ENCODE measurements at places on chromosomes 3 and 15. TPM values are rescaled to one million over a fixed set of nuclear protein-coding genes. Genes with fewer than 3 reads are reported as not detected.

Gene CCR8
- polyA plus RNA-seq = not detected

Gene ADGRG7
- polyA plus RNA-seq = not detected

Gene CDHR4
- polyA plus RNA-seq = 4.5 TPM

Gene ANKUB1
- polyA plus RNA-seq = 0.76 TPM

Gene GATM
- polyA plus RNA-seq = 21.7 TPM

Gene LOXL1
- polyA plus RNA-seq = 123 TPM

Gene CCR9
- polyA plus RNA-seq = 0.10 TPM

Gene ANKRD63
- not detected for polyA plus RNA-seq

Gene DUOX2
- 0.27 TPM for polyA plus RNA-seq

Gene TP53BP1
- 58.3 TPM for polyA plus RNA-seq

DNA sequence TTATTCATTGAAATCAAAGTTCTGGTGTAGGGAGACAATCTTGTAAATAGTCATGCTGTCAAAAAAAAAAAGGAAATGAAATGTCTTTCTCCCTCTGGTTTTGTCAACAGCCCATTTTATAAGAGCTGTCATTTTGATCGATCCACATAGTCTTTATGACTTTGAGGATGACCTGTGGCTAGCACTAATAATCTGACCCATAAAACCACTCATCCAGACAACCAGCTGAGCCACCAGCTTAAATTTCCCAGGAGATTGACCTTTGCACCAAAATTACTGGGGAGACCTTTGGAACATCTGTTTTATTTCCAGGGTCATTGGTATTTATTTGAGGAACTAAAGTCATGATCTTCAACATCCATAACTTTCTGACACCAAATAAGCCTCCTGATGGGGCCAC lies 98.5 kb upstream of the MME start:
- no peak for DNase-seq

DNA sequence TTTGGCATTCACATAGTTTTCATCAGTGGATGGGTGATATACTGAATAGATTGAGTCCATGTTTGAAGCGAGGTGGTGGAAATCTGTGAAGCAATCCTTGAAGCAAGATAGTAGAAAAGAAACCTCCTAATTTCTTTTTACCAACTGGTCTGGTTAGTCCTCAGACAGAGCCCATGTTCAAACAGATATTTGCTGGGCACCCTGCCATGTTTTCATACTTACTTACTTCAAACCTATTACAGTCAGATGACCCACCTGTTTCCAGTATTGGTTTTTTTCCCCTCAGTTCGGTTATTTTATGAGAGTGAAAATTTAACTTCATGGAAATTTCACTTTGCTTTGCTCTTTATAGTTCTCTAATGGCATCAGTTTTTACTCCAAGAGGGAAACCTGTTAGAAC lies 23.7 kb downstream of the EXOSC7 start:
- DNase-seq = no peak

GRCh38 chr3:81301230-81301629 lies 460.2 kb downstream of the GBE1 start:
- no peak for DNase-seq

- DNase-seq = no peak
Measured at GRCh38 chr15:90138071-90138833, 36.0 kb upstream of the IDH2 start.

GRCh38 chr3:81864272-81864671 lies 102.8 kb upstream of the GBE1 start:
- DNase-seq = no peak

- no peak for DNase-seq
Measured at GRCh38 chr3:157671656-157672055, 168.4 kb upstream of the VEPH1 start.

GRCh38 chr15:63752979-63753378 lies 80.8 kb downstream of the HERC1 start:
- DNase-seq = no peak

DNA sequence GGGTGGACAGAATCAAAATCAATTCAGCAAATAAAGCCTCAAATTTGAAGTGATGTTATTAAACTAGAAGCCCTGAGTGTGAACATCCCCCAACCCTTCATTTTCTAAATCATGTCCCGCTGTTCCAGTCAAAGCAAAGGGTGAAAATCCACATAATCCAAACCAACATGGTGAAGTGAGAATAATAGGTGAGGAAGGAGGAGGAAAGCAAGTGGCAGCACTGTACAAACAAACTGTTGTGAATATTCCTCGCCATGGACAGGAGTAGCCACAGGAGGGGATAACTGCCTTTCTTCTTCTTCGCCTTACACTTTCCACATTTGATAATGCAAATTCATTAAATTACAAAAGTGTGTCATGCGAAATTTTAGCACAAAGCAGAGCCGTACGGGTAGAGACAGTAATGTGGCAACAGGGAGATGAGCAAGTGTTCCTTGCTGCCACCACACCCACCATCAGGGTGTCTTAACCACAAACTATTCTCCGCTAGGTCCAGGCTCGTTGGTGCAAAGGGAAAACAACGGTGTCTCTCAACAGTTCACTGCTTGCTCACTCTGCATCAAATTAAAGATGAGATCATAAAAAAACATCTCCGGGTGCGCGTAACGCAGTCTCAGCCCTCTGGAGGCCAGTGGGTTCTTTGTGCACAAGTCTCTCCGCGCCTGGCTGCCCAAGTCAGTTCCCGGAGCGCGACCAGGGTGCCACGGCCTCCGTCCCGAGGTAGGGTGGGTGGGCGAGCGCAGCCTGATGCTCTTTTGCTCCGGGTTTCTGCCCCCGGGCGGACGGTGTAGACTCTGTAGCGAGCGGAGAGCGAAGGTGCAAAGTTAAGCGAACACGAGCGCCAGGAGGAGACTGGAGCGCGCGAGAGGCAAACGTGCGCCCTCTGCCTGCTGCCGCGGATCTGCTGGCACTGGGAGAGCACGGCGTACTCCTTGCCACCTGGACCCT lies 6.7 kb downstream of the EPHA3 start:
- peak; percentile 82 for DNase-seq

DNA sequence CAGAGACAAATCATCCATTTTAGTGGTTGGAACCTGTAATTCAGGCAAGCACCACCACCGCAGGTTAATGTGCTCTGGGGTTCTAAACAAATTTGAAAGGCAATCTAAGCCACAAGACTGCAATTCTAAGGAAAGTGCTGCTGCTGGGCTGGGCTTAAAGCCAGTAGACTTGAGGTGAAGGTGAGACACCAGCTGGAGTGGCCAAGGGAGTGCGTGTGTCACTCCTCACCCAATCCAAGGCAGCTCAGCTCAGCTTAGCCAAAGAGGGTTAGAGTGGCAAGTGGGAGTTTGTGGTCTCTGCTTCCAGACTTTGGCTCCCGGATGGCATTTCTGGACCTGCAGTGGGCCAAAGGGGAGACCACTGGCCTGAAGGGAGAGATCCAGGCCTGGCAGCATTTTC lies 1655.6 kb downstream of the SI start:
- DNase-seq = no peak

GRCh38 chr15:57684491-57685151 lies 21.9 kb upstream of the POLR2M start:
- no peak for DNase-seq

DNA sequence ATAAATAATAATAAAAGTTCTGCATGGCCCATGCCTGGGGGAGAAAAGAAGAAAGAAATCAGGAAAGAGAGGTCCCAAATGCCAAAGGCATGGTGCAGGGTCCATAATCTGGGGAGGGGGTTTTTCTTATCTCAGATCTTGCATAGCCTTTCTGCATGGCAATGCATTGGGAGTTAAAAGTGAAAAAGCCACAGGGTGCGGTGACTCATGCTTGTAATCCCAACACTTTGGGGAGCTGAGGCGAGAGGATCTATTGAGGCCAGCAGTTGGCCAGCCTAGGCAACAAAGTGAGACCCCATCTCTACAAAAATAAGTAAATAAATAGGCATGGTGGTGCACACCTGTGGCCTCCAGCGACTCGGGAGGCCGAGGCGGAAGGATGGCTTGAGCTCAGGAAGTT lies 76.8 kb upstream of the GATA2 start:
- no peak for DNase-seq

DNA sequence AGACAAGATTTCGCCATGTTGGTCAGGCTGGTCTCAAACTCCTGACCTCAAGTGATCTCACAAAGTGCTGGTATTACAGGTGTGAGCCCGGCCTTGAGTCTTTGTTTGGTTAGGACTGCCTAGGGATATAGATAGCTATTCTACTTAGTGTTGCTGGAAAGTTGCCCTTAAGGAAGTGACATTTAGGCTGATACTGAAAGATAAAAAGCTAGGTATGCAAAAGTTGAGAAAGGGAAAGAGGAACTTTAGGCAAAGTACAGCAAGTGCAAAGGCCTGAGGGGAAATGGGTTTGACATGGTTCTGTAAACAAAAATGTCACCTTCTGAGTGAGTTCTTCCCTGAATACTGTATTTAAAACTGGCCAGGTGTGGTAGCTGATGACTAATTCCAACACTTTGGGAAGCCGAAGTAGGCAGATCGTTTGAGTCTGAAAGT lies 111.5 kb downstream of the ZNF609 start:
- DNase-seq = no peak

DNA sequence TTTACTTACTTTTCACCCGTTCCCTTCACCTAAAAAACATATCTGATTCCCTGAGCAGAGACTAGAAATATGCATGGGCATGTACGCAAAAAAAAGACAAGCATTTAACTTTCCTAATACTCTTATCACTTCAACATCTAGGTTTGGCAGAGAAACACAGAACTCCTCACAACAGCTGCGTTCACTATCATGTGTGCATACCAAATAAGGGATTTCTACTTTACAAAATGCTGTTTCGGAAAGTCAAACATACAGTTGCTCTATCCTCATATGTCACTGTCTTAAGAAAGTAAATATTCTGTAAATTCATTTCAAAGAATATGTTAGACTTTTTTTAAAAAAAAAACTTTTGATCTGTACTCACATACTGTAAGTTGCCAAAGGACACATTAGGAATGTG lies 65.1 kb upstream of the CBLB start:
- peak; percentile 55 for DNase-seq

DNA sequence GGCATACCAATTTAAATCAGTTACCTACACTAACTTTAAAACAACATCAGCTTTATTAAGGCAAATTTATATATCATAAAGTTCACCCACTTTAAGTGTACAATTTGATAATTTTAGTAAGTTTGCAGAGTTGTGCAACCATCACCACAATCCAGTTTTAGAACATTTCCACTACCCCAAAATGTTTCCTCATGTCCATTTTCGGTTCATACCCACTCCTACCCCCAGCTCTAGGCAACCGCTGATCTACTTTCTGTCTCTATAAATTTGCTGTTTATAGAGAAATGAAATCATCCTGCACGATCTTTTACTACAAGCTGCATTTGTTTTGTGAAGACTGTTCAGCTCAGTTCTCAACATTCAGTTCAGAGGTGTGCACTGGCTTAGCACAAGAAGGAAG lies 31.5 kb upstream of the FAM81A start:
- DNase-seq = no peak

DNA sequence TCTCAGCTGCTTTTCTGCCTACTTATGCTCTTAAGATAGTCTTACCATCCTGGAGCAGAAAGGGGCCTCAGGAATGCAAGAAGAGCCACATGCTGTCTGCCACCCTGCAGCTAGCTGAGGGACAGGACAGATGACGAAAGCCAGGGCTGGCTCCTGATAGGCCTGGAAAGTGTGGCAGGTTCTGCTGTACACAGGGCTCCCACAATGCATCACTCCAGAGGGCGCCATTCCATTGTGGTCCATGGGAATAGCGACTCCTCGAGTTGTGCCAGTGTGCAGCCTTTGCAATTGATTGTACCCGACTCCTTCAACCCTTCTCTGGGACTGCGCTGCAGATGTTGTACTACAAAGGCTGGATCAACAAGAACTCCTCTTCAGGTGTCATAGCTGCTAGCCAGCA lies 11.2 kb downstream of the ACAN start:
- no peak for DNase-seq

GRCh38 chr3:12518261-12519028 lies 26.9 kb downstream of the MKRN2OS start:
- DNase-seq = no peak

DNA sequence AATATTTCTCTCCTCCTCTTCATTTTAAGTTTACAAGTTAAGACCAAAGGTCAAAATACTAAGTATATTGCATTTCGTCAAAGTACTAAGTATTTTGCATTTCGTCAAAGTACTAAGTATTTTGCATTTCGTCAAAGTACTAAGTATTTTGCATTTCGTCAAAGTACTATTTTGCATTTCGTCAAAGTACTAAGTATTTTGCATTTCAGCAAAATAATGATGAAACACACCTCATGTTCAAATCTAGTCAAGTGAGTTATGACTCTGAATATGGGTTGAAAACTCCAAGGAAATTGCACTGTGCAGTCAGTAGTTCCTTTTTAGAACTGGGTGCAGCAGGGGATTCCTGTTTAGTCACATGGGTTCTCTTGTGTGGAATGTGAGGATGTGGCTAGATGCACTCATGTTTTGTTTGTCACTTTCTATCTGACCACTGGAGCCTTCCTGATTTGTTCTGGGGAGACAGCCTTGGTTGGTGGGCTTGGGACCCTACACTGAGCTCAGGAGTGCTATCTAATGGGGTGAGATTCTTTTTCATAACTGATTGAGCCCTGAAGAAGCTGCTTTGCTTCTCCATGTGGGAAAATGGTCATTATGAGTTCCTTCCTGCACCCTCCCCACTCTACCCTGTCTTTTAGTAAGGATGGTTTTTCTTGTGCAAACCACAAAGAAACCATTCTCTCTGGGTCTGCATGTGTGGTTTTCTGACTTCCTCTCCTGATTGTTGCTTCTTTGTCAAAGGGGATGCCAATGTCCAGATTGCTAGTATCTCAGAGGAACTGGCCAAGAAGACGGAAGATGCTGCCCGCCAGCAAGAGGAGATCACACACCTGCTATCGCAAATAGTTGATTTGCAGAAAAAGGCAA lies 73.4 kb downstream of the CCK start:
- DNase-seq = no peak

GRCh38 chr3:111989061-111989678 lies 9.6 kb upstream of the TAGLN3 start:
- no peak for DNase-seq

GRCh38 chr3:60176614-60177013 lies 1074.6 kb downstream of the FHIT start:
- no peak for DNase-seq

GRCh38 chr15:48388016-48388851 lies 57.0 kb downstream of the DUT start:
- DNase-seq = no peak

DNA sequence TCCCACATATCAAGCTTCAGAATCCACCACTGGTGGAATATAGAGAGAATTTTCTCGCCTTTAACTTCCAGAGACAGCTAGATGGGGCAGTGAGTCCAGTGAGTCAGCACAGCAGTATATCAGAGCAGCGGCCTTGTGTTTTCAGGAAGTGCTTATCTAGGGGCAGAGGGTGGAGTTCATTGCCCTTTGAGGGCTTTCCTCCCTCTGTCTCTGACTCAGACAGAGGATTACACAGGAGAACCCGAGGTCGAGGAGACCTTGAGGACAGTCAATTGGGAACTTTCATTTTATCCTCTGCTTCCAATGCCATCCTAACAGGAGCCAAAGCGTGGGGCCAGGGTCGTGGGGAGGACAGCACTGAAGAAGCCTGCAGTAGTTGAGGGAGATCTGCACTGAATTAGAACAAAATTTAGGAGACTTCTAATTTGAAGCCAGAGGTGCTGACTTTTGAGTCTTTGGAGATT lies 109.6 kb upstream of the UMPS start:
- DNase-seq = no peak

- no peak for DNase-seq
Measured at GRCh38 chr15:90871716-90872485, 3.5 kb downstream of the FURIN start.
